ENCODE measurements at places on chromosomes 1 and 21. TPM values are rescaled to one million over a fixed set of nuclear protein-coding genes. Genes with fewer than 3 reads are reported as not detected.

- DNase-seq = no peak
Measured at GRCh38 chr1:64608005-64608650, 136.7 kb upstream of the RAVER2 start.

- no peak for DNase-seq
Measured at GRCh38 chr1:213829780-213830179, 158.0 kb upstream of the PROX1 start.

- no peak for DNase-seq
Measured at GRCh38 chr1:208637181-208637580, 393.0 kb upstream of the PLXNA2 start.

RAB13 gene
- 33.5 TPM for total RNA-seq

GRCh38 chr1:43708002-43708410 is 670 bp downstream of the ST3GAL3 start:
- peak; percentile 76 for DNase-seq

SPRR3 gene
- not detected for total RNA-seq

DNA sequence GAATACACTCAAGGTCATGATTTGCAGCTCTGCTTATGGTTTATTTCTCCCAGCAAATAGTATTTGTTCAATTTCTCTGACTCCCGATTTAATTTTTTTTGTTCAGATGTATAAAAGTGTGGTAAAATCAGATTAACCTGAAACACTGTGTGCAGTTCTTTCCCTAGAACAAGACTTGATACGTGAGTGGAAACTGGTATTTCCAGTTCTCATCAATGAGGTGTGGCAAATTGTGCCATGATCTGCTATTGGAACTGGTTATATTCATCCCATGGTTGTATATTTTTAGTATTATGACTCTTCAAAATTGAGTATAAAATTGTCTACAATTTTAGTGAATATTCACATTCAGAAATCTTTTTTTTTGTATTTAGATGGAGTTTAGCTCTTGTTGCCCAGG is 76.8 kb upstream of the IVNS1ABP start:
- no peak for DNase-seq

DNA sequence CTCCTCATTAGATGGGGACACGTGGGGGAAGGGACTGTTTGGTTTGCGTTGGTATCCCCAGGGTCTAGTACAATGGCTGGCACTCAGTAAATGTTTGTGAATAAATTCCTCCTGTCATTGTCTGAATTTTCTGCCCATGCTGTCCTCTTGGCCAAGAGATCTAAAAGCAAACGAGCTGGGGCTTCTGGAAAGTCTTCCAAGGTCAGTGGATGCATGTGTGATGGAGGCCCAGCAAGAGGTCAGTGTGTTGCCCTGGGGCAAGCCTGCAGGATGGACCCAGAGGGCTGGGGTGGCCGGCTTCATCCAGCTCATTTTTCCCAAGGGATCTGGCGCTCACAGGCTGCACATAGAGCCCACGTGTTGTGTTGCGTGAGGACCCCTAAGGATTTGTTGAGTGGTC is 30.0 kb upstream of the JUN start:
- DNase-seq = no peak

MNDA gene
- not detected for total RNA-seq

GRCh38 chr1:48617252-48617651 is 145.2 kb upstream of the SPATA6 start:
- no peak for DNase-seq

MATN1 gene
- total RNA-seq = 0.26 TPM

- DNase-seq = no peak
Measured at GRCh38 chr1:201791051-201791778, 37.7 kb upstream of the IPO9 start.

ACTL8 gene
- not detected for total RNA-seq

PCP4L1 gene
- not detected for total RNA-seq

All from SJSA1 (cell line).